ENCODE measurements at places on chromosomes 2 and 18.

- no peak for DNase-seq
Measured at GRCh38 chr2:128091726-128092080, 703 bp downstream of the UGGT1 start.

- no peak for DNase-seq
Measured at GRCh38 chr2:23692851-23693605, 233.9 kb downstream of the ATAD2B start.

DNA sequence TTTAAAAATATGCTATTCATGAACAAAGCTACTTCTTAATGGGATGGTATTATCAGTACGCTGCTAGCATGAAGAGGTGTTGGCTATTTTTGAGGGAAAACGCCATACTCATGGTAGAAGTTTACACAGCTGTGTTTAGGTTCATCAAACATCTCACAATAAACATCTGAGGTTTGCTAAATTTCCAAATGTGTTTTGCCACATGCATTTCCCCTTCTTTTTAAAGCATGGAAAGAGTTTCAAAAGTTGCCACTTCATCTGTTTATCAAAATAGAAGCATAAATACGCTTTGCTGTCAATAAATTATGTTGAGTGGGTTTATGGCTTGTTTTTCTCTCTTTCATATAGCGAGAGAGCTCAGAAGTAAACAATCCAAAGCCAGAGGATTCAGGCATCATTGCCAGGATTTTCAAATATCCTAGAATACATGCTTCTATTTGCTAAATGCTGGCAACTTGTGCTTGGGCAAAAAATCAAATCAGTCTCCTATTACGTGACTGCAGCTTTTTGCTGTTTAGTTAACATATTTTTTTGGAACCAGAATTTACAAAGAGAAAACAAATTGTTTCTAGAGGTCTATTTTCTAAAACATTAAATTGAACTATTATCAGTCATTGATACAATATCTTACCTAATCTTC lies 1919.9 kb upstream of the LRRTM1 start:
- no peak for DNase-seq

DNA sequence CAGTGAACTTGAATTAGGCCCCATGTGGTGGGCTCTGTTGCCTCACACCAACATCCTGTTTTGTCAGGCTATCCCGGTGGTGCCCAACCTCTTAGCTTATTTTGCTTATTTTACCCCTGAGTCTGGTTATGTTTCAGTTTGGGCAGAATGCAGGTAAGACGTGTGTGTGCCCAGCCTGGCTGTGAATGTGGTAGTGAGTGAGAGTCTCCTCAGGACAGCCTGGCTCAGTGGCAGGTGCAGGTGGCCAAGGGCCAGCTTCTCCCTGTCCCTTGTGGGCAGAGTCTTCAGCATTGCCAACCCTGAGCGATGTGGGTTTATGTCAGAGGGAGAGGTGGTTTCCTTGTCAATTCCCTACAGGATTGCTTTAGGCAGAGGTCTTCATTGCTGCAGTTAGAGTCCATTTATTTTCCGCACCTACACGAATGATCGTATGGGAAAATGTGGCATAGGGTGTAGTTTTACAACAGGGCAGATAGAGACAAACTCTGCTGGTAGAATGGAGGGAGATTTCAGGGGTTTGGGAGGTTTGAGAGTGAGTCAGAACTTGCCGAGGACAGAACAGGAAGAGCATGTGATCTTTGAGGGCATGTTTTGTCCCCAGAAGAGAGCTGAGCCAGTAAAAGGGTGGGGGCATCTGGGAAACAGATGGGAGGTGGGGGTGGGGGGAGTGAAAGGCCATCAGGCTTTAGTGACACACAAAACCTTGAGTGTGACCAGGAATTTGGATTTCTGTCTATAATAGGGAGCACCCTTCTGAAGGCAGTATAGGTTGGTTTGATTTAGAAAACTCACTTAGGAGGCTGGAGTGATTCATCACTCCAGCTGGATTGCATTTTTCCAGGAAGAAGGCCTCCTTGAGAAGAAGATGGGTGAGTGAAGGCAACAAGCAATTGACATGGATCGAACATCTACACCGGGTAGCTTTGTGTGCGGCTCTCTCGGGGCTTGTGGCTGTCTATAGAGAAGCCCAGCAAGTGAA lies 156.2 kb upstream of the CELF4 start:
- no peak for DNase-seq

DNA sequence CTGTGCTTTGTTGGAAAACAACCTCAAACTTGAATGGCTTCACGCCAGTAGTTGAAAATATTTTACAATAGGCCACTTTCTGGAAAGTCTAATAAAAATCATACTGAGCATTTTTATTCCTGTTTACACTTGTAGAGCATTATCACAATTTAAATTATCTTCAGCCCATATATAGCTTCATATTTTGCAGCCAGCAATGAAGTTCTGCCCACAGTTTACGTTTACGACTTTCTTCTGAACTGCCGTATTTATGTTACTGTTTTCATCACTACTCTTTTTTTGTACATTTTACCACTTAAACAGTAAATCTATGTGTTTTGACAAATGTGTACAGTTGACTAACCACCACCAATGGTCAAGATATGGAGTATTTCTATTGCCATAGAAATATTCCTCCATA lies 86.2 kb downstream of the COPS8 start:
- no peak for DNase-seq

Measured in CD4-positive, alpha-beta T cell treated with Interleukin-17A for 4 hours (primary cell).